Stimulated activated CD4-positive, alpha-beta T cell treated with anti-CD3 and anti-CD28 coated beads, Interleukin-12 subunit alpha, Interleukin-12 subunit beta, amount 100 ng/mL, for 4 hours (primary cell): ENCODE measurements at places on chromosomes 2 and 18.

- DNase-seq = no peak
These were observed 70.3 kb downstream of the LNPK start for GRCh38 chr2:175931805-175932204.

DNA sequence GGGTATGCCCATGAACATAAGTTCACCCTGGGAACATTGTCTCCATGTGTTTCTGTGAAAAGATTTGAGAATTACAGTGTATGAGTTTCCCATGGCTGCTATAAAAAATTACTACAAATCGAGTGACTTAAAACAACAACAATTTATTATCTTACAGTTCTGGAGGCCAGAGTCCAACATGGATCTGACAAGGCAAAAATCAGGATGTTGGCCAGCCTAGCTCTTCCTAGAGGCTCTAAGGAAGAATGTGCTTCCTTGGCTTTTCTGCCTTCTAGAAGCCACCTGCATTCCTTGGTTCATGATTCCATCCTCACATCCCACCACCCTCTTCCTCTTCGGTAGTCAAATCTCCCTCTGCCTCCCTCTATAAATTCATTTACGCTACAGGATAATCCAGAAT is 38.6 kb downstream of the FAM124B start:
- no peak for DNase-seq

- no peak for DNase-seq
These were observed 24.5 kb downstream of the AQP4 start for GRCh38 chr18:26840965-26841364.

GRCh38 chr2:112087346-112088020 is 32.4 kb downstream of the TMEM87B start:
- DNase-seq = no peak

DNA sequence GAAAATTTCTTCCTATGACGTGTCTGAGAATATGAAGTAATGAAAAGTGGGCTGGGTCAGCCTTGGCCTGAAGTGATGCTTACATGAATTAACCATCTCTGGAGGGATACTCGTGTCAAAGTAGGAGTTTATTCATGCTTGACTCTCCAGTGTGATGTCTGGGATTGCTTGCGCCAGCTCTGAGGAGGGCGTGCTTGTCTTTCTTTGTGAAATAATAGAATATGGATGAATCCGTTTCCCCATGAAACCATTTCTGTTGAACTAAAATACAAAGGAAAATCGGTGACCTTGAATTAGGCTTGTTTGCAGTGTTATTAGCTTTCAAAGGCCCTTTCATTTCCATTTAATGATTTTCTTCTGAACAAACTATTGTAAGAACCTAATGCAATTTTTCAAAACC is 77.9 kb downstream of the EML6 start:
- DNase-seq = no peak

GRCh38 chr2:99851089-99851488 is 291.3 kb downstream of the AFF3 start:
- DNase-seq = no peak

GRCh38 chr2:241931976-241932898 is 62.7 kb downstream of the RTP5 start:
- no peak for DNase-seq

GRCh38 chr18:11104307-11104706 is 45.1 kb downstream of the PIEZO2 start:
- DNase-seq = no peak

- DNase-seq = no peak
These were observed 27.1 kb upstream of the KLF11 start for GRCh38 chr2:10016001-10016801.
